ENCODE measurements at places on chromosomes 5 and 9.

DNA sequence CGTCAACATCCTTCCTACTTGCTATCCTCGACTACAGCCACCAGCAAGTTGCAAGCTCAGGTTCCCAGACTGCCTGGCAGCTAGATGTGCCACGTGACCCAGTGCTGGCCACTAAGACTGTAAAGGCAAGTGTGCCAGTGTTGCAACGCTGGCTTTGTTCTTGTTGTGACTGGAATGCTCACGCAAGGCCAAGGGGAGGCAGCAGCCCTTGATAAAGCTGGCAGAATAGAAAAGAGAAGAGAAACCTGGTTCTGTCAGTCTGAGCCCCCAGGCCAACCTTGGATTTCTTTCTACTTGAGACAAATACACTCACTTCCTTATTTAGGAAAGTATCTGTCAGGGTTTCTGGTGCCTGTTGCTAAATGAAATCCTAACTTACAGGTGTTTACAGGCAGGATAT is 113.0 kb downstream of the KLHL3 start:
- no peak for DNase-seq

- no peak for DNase-seq
These were observed 354.4 kb downstream of the DIRAS2 start for GRCh38 chr9:90288275-90288639.

DNA sequence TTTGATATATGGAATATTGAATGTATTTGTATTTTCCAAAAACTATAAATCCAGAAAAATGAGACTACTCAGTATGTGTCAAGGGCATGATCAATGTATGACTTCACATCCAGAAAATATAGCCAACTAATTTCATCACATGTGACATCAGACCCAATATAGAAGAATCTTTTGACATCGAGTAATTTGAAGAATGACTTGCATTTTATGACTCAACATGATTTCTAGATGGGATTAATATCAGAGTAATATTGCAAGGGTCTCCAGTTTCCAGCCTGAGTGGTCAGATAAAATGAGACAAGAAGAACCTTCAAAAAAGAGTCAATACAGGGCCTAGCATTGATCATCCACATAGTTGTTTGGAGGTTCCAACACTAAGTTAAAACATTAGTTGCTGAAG is 467.5 kb upstream of the PAPPA start:
- no peak for DNase-seq

DNA sequence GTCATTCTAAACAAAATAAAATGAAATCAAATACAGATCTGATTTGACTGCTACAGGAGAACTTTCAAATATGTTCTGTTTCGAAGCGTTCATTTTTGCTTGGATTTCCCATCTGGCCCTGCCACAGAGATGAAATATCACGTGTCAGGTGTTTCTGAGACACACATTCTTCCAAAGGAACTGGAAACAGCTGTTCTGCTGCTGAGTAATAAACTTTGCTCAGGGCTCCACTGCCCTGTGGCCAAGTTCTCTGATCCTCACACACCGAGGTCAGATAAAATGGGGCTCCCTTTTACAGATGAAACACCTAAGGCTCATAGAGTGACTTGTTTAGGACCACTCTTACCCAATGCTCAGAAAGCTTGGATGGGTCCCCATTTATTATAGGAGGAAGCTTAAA is 42.5 kb downstream of the FRMPD1 start:
- no peak for DNase-seq

- DNase-seq, result no peak
These were observed 39.8 kb upstream of the KCNMB1 start for GRCh38 chr5:170429014-170429413.

GRCh38 chr9:76808636-76809035 is 44.4 kb downstream of the PCA3 start:
- no peak for DNase-seq

GRCh38 chr9:86301686-86302085 is 19.3 kb upstream of the ISCA1 start:
- no peak for DNase-seq

GRCh38 chr9:17315341-17315740 is 180.5 kb downstream of the CNTLN start:
- no peak for DNase-seq

GRCh38 chr5:169281625-169282024 is 19.3 kb downstream of the SLIT3 start:
- no peak for DNase-seq

DNA sequence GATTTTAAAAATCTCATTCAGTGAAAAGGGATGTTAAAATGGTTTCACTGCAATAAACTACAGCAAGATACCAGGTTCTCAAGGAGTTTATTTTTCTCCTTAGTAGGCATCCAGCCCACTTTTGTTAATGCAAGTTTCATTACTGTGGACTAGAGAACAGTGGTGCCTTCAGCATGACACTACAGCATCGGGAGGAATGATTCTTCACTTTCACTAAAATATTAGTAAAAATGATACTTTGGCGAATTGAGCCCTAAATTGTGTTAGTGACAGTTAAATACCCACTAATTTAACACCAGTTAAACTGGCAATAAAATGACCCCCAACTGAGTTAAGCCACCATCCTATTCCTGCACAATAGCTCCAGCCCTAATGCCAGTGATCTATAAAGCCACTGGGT is 152.2 kb upstream of the MPDZ start:
- no peak for DNase-seq

DNA sequence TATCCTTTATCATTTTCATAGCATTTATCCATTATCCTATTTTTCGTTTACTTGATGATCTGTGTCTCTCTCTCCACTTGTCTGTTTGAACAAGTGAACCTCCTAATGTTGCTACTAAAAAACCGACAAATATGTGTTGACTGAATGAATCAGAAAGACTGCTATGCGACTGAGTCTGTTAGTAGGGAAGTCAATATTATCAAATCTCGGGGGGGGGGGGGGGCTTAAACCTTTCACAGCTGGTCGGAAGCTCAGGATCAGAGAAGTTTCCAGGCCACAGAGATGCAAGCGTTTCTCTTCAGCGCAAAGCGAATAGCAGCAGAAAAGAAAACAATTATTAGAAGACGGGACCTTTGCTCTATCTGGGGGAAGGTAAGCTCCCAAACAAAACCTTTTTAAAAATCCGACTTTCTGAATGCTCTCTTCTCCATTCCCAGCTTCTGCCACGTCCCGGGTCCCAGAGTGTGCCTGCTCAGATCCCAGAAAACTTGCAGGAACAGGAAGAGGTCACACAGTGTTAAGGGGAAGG is 412 bp downstream of the RIOK2 start:
- no peak for DNase-seq

DNA sequence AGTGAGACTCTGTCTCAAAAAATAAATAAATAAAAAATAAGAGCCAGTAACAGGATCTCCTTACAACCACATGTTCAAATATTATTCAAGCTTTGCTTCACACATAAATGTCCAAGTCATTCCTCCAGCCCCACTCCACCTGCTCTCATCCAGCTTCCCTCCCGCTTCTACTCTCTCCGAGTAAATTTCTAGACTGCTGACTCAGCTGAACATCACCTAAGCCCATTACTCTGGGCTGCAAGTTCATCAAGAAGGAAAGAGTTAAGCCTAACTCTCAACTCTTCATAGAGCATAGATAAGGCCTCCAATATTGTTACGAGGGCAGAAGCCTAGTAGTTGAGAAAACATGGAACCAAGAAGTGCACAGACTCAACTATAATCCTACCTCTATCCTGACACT is 300.2 kb downstream of the FBXL17 start:
- no peak for DNase-seq

GRCh38 chr9:98215821-98216220 is 23.4 kb upstream of the CORO2A start:
- no peak for DNase-seq

DNA sequence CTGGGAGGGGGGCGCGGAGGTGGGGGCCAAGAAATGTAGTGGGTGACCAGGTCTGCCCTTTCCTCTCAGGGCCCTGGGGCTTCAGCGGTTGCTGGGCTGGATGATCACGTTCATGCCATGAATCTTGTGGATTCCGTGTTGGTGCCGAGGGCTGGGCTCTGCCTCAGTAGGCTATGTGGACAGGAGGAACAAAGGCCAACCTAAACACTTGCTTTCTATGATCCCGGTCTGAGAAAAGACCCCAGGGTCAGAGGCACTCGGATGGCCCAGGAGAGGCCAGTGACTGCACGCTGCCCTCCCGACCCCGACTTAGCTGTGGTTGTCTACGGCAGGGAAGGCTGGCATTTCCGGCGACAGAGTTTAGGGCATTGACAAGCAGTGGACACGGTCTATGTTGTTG is 26.6 kb downstream of the PHF2 start:
- DNase-seq, result no peak

- no peak for DNase-seq
These were observed 1889.4 kb upstream of the CDH9 start for GRCh38 chr5:28927559-28928326.

DNA sequence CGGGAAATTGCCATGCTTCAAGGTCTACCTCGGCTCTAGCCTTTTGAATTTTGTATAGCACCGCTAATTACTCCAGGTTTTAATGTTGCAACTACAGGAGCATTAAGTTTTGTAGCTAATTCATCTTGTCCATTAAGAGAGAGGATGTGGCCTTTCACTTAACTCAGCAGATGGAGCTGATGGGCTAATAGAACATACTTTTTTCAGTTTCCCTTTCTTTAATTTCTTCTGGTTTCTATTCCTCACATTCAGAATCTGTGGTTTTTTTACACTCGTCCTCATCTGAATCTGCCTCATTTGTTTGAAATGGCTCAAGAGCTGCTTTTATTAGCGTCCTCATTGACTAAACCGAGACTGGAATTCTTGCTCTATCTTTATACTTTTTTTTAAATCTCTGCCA is 2085.7 kb upstream of the C9orf72 start:
- DNase-seq, result no peak

- no peak for DNase-seq
These were observed 5.3 kb upstream of the UBLCP1 start for GRCh38 chr5:159257629-159258283.

DNA sequence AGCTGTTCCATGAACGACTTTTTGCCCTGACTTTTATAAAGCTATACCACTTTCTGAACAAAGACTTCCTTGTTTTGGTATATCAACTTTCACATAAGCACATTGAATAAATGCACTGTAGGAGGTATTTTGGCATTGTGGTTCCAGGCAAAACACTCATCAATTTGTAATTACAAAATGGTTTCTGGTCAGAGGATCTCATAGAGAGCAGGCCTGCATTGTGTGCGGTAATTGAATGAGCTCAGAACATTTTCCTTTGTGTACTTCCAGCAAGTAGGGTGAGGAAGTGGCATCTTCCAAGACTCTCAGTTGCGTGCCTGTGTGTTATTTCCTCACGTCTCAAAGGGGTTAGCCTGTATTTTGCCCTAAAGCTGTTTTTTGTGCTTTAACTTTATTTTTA is 89.2 kb downstream of the PDE6A start:
- no peak for DNase-seq

GRCh38 chr5:165137701-165138100 is 1632.3 kb downstream of the MAT2B start:
- DNase-seq, result no peak

DNA sequence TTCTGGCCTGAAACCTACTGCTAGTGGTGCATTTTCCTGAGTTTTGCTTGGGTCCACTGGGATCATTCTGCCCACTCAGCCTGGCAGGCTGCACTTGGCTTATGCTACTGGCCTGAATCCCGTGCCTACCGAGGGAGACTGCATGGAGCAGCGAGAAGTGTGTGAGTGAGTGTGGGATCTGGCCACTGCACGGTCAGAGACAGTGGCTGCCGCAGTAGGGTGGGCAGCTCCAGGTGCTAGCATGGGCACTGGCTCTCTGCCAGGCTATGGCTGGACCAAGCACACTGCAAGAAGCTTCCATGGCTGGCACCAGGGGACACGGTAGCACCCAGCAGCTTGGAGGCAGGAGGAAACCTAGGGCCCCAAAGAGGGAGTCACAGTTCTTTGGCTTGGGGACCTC is 1058.7 kb upstream of the ACO1 start:
- no peak for DNase-seq

DNA sequence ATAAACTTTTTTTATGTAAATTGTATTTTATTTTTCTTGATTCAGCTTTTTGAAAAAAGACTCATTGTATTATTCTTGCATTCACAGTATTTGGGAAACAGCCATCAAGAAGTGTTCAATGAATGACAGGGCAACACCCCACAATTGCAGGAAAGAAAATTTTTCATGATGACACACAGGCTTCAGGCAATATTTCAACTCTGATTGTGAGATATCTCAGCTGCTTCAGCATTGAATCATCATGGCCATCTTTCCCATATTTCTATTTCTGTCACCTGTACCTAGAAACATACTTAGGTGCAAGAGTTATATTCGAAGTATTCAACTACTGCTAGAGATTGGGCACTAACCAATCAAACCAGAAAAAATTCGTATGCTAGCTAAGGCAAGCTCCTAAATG is 446.0 kb downstream of the ISL1 start:
- no peak for DNase-seq

DNA sequence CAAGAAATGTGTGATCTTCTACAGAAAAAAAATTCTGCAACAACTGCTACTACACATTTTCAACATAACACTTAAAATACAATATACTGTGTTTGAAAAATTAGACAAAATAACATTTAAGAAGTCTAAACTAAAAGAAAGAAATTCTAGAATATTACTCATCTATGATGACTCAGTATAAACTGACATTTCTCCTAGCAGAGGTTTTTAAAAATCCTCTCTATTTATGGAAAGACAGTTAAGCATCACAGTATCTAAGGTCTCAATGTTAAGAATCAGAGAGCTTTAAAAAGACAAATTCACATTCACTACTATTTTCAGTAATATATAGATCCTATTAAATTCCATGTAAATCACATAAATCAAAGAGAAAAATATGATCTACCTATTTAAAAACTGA is 61.3 kb downstream of the NR2F1-AS1 start:
- no peak for DNase-seq

DNA sequence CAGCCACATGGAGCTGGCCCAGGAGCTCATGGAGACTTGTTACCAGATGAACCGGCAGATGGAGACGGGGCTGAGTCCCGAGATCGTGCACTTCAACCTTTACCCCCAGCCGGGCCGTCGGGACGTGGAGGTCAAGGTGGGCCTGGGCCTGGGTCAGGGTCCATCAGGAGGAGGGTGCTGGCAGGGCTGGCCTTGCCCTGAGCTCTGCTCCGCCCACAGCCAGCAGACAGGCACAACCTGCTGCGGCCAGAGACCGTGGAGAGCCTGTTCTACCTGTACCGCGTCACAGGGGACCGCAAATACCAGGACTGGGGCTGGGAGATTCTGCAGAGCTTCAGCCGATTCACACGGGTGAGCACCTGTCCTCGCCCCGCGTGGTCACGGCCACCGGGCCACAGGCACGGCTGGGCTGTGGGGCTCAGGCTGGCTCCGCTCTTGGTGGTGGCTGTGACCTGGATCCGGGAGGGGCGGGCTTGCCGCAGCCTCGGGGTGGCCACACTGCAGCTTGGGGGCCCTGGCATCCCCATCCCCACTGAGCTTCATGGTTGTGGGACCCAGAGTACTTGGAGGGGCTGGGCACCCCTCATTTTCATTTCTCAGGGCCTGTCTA is 7.1 kb downstream of the DPP7 start:
- DNase-seq, result no peak

GRCh38 chr9:92160786-92161185 is 45.6 kb upstream of the SPTLC1 start:
- DNase-seq, result no peak

GRCh38 chr5:164950927-164951326 is 1445.5 kb downstream of the MAT2B start:
- DNase-seq, result no peak
